ENCODE measurements at places on chromosomes 2 and 18.

DNA sequence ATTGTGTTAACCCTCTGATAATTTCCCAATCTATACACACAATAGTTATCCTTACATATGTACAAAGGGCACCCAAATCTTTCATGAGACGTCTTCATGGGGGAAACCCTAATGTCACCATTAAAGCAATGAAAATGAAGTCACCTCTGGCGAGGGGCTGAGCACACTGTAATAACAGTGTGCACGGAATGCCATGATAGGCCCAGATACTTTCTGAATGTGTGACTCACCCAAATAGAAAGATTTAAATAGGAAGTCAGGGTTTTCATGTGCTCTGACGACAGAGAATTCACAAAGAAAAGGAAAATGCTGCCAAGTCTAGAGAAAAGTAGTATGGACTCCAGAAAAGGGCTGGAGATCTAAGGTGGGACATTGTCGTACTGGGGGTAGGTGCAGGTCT lies 128.3 kb downstream of the SATB2 start:
- DNase-seq: no peak

DNA sequence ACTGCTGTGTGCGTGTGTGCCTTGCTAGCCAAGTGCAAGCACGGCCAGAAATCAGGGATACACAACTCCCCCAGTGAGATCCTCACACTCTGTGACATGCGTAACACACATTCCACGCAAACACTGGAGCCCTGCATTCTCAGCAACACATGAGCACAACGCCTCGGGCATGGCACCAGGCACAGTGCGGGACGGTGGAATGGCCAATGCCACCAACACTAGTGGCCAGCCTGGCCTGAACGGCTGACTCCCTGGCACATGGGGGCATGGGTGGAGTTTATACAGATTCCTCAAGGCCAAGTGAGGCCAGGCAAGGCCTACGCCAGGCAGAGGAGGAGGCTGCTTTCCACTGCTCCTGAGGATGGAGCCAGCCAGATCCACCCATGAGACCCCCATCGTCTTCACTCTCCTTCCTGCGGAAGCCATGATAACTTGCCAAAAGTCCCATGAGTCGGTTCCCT lies 56.2 kb downstream of the ANKMY1 start:
- DNase-seq: no peak

DNA sequence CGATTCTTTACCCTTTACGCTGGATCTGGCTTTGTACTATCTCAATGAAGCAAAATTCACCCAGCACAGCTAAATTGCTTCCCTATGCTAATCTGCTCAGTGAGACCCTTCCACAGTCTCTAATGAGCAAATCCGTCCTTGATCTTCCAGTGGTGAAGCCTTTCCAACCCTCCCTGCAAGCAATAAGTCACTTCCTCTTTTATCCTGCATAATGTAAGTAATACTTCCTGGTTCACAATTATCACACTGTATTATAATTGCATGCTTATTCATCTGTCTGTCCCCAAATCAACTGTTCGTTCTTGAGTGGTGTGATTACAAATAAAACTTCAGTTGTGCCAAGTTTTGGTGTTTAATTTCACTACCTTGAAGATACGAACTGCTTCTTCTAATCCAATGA lies 404.0 kb downstream of the ADCYAP1 start:
- DNase-seq: no peak

DNA sequence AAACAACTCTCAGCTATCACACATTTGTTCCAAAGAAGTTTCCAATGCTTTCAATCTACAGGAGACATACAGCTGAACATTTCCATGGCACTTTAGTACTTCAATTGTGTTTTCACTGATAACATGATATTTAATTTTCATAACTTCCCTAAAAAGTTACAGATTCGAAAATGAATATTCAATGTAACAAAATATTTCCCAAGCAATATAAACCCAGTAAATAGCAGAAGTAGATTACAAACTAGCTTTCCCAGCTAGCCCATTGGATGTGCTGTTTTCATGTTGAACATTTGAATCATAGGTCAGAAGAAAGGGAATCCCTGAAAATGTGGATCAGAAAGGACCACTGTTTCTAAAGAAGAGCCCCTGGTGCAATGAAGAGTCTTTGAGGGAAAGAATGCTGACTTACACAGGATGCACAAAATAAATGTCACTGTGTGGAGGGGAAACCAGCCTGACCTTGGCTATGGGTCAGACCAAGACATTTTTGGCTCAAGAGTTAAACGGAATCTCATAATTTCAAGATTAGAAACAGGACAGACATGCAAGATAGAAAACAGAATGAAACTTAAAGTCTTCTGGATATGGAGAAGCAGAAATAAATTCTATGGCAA lies 22.5 kb downstream of the CYTIP start:
- no peak for DNase-seq

GRCh38 chr2:164841719-164842623 lies at the start of gene COBLL1:
Gene COBLL1, minus strand, starts transcription at chr2:164841823. Its CDS starts 627 bp downstream, at chr2:164841196.
- peak; percentile 58 for DNase-seq

All from epithelial cell of prostate (primary cell).